Astrocyte of the hippocampus (primary cell): ENCODE measurements at places on chromosomes 13 and 19.

- peak; percentile 67 for DNase-seq
Observed at GRCh38 chr13:113906571-113906970, 42.7 kb upstream of the GAS6 start.

- DNase-seq, result no peak
Observed at GRCh38 chr13:111536075-111536642, 215.7 kb downstream of the TEX29 start.

DNA sequence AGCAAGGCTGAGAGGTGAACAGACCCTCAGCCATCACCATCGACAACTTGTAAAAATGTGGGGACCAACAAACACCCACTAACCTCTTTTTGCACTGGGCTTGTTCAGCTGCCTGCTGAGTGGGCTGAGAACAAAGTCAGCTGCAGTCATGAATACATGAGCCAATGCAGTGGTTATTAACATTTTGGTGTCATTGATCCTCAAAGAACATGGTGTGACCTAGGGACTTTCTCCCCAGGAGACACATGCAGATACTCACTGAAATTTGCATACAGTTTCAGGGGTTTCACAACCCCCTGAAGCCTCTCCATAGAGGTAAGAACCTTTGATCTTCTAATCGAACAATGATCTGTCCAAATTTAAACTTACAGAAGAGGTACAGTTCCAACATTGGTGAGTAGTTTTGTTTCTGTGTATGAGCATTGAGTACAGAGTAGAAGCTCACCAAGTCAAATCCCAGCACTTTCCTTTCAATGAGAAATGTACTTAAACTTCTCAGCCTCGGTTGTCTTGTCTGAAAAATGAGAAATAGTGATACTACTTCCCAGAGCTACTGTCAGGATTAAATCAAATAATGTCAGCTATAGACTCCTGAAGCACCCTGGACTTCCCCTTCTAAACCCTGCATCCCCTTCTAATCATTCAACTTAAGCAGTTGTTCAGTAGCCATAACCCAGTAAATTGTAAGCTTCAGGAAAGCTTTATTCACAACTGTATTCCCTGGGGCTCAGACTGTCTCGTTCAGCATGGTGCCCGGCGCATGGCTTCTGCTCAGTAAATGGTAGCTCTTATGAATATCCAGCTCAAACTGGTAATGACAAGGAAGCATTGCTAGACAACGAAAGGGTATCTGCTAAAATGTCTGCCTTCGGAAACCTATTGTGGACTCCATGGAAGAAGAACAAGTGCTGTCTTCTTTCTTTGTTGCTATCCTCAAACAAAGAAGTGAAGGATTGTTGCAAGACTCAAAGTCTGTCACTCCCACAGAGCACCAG lies 148.7 kb downstream of the FOXO1 start:
- DNase-seq, result no peak

GRCh38 chr13:105069106-105069505 lies 1466.4 kb downstream of the EFNB2 start:
- no peak for DNase-seq

DNA sequence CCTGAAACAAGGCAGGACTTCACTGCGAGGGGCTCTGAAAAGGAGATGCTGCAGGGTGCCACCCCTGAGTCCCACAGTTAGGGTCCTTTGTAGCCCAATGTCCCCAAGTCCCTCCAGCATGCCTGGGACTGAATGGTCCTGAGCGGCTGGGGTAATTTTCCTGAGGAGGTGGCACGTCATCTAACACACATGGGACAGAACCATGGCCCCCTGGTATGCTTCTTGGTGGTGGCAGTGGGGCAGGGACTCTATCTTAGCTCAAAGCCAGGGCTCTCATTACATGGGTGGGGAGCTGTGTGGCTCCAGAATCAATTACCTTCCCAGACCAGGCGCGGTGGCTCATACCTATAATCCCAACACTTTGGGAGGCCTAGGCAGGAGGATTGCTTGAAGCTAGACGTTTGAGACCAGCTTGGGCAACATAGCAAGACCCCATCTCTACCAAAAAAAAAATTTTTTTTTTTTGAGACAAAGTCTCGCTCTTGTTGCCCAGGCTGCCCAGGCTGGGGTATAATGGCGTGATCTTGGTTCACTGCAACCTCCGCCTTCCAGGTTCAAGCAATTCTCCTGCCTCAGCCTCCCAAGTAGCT lies 7.9 kb upstream of the SLC7A9 start:
- no peak for DNase-seq

DNA sequence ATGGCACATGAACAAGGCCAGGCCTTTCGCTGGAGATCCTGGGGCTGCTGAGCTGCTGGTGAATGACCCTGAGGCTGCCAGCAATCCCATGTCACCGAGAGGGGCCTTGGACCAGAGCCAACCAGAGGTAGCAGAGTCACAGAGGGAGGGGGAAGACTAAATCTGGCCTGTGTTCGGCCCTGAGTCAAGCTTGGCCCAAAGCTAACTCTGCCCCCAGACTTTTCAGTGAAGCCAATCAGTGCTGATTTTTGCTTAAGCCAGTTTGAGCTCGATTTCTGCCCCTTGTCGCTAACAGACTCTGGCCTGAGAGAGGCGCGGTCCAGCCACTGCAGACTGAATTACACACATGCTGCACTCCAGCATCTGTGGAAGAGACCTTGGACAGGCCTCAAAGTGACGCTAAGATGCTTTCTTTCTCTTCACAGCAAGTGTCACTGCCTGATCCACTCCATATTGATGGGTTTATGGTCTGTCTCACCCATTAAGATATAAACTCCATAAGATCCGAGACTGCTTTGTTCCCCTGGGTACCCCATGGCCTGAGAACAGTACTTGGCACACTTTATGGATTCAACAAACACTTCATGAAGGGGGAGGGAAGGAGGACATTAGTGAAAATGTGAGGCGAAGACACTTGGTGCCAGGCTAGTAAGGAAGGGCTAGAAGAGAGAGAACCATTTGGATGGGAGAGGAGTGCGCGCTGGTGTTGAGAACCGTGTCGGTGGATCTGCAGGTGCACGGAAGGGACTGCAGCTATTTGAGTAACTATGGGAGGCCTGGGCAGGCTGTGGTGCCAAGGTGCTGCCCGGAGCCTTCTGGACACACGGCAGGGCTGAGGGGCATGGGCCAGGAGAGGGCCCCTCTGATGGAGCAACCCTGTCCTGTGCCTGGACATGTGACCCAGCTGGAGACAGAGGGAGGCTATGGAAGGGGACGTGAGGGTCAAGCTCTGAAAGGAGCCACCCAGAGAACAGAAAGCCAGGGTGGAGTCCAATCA lies 17.6 kb downstream of the RANBP3 start:
- DNase-seq, result no peak

DNA sequence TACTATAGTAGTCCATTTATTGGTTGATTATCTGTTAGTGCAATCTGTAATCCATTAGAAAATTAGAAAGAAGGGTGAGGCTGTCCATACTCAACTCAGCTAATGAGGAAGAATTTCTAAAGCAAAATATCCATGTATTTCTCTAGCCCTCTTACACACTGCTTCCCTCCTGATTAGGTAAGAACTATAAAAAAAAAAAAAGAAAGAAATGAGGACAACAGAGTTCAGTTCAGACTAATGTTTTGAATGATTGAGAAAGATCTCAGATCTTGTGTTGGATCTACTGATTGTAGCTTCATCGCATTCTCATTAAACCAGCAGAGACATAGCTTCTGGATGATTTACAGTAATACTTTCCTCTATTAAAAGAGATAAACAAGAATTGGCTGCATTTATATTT lies 233.3 kb downstream of the KLF5 start:
- DNase-seq, result no peak

DNA sequence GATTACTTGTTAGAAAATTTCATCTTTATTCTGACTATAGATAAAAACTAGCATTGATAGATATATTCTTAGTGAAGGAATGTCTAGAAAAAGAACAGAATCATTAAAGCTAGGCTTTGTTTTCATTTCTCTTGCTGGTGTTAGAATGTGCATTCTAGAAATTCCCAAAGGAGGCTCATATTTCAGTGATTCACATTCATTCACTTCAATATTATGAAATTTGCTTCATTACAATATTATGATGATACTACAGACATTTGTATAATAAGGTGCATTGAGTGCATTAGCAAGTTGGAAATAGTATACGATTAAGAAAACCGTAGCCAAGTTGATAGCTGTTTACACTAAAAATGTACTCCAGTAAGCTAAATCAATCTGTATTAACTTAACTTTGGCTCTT lies 70.7 kb upstream of the MYCBP2 start:
- DNase-seq, result no peak

- DNase-seq, result no peak
Observed at GRCh38 chr13:71861769-71862458, 5.1 kb downstream of the DACH1 start.

DNA sequence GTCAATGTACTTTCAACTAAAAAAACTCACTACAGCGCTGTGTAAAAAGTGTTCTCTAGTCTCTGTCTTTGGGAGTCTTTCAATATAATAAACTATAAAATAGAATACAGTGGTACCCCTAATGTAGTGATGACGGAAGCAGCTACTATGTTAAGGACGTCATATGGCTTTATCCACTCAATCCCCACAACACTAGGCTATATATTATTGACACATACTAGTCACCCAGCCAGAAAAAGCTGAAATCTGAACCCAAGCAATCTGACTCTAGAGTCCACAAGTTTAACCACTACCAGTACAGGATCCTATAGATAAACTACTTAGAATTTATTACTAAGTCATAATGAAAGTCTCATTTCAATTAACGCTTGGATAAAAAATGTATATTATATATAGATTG lies 48.3 kb downstream of the ELF1 start:
- no peak for DNase-seq

- DNase-seq, result peak; percentile 60
Observed at GRCh38 chr19:460877-461720, at the start of gene SHC2. TSS of gene SHC2 (minus strand) at chr19:461033. CDS start at chr19:460996, 37 bp downstream.

GRCh38 chr19:49658139-49658517 lies 7.5 kb downstream of the IRF3 start:
- no peak for DNase-seq

GRCh38 chr13:29136341-29136740 lies 316.2 kb downstream of the MTUS2 start:
- DNase-seq, result no peak

DNA sequence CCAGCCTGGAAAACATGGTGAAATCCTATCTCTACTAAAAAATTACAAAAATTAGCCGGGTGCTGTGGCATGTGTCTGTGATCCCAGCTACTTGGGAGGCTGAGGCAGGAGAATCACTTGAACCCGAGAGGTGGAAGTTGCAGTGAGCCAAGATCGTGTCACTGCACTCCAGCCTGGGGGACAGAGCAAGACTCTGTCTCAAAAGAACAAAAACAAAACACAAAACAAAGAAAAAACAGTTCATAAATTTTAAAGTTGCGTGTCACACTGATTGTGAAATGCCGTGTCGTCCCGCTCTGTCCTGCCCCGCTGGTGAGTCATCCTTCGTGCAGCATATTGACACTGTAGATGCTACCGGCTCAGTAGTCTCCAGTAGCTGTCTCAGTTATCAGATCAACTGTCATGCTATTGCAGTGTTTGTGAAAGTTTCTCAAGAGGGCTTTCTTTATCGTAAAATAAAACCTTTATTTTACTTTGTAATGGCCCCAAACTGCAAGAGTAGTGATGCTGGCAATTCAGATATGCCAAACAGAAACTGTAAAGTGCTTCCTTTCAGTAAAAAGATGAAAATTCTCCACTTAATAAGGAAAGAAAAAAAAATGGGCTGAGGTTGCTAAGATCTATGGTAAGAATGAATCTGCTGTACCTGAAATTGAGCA lies 36.4 kb upstream of the IGFL1 start:
- DNase-seq, result peak; percentile 61

GRCh38 chr13:78393286-78394142 lies 209.8 kb downstream of the POU4F1 start:
- no peak for DNase-seq

- no peak for DNase-seq
Observed at GRCh38 chr13:73307481-73307880, 248.7 kb downstream of the KLF5 start.

- DNase-seq, result no peak
Observed at GRCh38 chr19:13152356-13152973, 2.3 kb downstream of the IER2 start.

DNA sequence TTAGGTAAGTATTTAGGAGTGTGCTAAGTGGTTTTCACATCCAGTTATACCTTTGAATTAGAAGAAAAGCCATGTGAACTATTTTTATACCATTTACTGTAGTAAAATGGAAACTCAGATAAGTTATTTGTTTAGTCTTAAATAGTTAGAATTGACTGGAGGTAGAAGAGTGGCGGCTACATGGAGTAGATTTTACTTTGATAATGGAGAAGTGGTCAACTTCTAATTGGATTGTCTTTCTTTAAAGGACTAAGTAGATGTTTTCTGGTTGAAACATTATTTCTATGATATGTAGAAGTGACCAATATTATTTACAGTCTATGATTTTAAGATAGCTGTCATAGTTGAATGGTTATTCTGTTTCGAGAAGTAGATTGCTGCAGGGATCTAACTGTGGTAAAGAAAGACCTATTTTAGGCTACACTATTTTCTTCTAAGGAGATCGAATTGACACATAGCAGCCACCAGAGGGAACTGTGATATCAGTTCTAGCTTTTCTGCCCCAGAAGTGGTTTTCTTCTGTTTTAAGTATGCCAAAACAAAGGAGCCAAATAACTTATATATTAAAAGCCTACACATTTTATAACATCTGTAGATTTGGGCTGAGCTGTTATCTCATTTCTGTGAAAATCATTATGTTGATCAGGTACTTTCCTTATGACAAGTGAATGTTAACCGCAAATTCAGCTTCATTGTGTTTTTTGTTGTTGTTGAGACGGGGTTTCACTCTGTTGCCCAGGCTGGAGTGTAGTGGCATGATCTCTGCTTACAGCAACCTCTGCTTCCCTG lies 26.1 kb downstream of the ZMYM2 start:
- peak; percentile 65 for DNase-seq
